ENCODE measurements at places on chromosomes 2 and 18. TPM values are rescaled to one million over a fixed set of nuclear protein-coding genes. Genes with fewer than 3 reads are reported as not detected.

- no peak for DNase-seq
Observed at GRCh38 chr2:241926541-241927311, 57.2 kb downstream of the RTP5 start.

FAM237A gene
- not detected for total RNA-seq

- DNase-seq, result no peak
Observed at GRCh38 chr18:9017905-9018227, 84.6 kb upstream of the NDUFV2 start.

GRCh38 chr2:64922482-64923384 is 66.5 kb upstream of the SLC1A4 start:
- no peak for DNase-seq

- DNase-seq, result no peak
Observed at GRCh38 chr2:20562540-20563225, 88.2 kb downstream of the HS1BP3 start.

DNA sequence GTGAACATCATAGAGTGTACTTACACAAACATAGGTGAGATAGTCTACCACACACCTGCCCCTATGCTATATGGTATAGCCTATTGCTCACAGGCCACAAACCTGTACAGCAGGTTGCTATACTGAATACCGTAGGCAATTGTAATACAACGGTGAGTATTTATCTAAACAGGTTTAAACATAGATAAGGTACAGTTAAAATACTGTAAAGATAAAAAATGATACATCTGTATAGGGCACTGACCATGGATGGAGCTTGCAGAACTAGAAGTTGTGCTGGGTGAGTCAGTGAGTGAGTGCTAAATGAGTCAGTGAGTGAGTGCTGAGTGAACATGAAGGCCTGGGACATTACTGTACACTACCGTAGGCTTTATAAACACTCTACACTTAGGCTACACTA is 267.0 kb upstream of the HS6ST1 start:
- no peak for DNase-seq

DNA sequence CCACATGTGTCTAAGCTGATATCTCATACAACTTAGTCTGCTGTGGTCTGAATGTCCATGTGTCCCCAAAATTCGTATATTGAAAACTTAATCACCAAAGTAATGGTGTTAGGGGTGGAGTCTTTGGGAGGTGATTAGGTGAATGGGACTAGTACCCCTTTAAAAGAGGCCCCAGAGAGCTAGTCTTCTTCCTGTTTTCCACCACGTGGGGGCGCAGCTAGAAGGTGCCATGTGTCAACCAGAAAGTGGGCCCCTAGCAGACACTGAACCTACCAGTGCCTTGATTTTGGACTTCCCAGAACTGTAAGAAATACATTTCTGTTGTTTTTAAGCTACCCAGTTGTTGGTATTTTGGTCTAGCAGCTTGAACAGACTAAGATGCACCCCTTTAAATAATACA is 86.6 kb downstream of the ASB1 start:
- peak; percentile 21 for DNase-seq

DNA sequence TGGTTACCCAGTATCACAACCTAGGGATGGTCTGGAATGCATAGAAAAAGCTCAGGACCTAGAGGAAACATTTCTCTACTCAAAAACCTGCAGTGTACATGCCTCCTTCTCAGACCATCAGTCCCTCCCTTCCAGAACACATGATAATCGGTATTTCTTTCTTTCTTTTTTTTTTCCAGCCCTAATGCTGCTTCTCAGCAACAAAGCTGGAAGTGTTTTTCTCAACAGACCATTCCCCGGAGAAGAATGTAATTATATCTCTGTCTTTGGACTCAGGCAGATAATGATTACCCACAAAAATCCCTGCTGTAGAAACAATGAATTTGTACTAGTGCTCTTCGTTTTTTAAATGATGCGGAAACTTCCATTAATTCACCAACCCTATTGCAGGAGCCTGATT is 44.1 kb upstream of the NDUFV2 start:
- DNase-seq, result no peak

POLR1A gene
- 39.1 TPM for total RNA-seq

- no peak for DNase-seq
Observed at GRCh38 chr2:178328037-178328436, 122.9 kb downstream of the PRKRA start.

GDF7 gene
- 0.54 TPM for total RNA-seq

GRCh38 chr2:231502596-231502995 is 27.6 kb downstream of the NMUR1 start:
- DNase-seq, result no peak

DNA sequence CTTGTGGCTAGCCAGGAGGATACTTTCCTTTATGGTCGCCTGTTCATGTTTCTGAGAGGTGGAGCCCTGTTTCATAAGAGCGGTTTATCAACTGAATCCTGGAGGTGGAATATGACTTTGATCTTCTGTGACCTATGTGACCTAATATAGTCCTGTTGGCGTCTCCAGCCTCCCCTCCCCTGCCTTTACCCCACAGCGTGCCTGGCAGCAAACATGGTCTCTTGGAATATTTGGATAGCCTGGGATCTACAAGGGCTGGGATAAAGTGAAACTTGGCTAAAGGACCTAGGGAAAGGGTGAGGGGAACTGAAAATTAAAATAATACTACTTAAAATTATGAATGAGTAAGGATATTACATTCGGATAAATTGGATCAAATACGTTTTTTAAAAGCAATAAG is 246.0 kb downstream of the BABAM2 start:
- DNase-seq, result no peak

GRCh38 chr18:54531402-54532065 is 59.5 kb upstream of the DYNAP start:
- DNase-seq, result no peak

- no peak for DNase-seq
Observed at GRCh38 chr2:204015118-204015843, 78.7 kb downstream of the ICOS start.

DNA sequence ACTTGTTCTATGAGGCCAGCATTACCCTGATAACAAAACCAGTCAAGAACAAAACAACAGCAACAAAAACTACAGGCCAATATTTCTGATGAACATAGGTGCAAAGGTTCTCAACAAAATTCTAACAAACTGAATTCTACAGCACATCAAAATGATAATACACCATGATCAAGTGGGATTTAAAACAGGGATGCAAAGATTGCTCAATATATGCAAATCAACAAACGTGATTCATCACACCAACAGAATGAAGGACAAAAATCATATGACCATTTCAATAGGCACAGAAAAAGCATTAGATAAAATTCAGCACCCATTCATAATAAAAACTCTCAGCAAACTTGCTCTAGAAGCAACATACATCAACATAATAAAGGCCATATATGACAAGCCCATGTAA is 173.6 kb downstream of the CAMKMT start:
- DNase-seq, result no peak

ERMN gene
- 1.6 TPM for total RNA-seq

GRCh38 chr2:147108548-147108947 is 736.3 kb upstream of the ACVR2A start:
- peak; percentile 13 for DNase-seq

GRCh38 chr2:122682356-122682755 is 926.9 kb downstream of the TSN start:
- DNase-seq, result no peak

SULT1C4 gene
- total RNA-seq, result 85.0 TPM

DNA sequence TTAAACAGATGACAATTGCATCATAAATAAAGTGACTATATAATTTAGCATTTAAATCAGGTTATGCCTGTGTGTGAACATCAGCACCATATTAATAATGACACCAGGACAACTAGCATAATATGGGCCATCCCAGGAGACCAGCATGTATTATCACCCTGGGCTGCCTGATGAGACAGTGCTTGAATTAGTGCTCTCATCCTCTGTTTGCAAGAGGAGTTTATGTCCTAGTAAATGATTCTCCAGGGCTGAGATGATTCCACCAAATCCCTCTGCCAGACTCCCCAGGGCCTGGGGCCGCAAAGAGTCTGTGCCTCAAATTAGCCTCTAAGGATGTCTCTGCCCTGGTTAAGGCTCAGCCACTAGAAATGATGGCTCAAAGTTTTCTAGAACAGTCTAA is 97.7 kb downstream of the SGPP2 start:
- DNase-seq, result no peak

DNA sequence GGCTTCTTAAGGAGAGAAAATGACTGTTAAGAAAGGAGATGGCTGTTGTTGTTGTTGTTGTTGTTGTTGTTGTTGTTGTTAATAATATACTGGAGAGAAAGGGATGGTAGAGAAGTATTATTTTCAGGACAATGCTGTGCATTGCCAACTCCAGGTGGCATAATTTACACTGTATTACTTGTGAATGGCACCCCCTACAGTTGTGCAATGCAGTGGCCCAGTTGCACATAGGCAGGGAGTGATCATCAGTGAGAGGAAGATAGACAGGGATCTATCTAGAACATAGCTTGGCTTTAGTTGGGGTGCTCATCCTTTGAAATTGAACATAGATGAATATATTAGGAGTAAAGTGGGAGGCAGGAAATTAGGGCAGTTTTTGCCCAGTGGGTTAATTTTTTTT is 47.2 kb upstream of the TMEM163 start:
- no peak for DNase-seq

DNA sequence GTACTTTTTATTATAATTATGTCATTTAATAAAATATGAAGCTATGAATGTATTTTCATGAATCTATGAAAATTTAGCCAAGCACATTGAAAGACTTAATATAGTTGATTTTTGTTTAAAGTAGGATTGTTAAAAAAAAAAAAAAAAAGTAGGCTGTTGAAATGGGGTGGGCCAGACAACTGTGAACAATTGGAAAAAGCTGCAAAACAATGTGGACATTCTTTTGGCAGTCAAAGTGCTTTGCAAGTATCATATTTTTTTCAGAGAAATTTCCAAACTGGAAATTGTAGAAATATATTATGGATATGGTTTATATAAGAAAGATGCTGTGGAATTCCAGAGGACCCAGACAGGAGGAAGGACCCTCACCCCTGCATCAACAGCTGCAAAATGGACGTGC is 82.1 kb downstream of the ETAA1 start:
- peak; percentile 88 for DNase-seq

GRCh38 chr2:63840081-63840784 is 1.5 kb upstream of the UGP2 start:
- DNase-seq, result no peak

DNA sequence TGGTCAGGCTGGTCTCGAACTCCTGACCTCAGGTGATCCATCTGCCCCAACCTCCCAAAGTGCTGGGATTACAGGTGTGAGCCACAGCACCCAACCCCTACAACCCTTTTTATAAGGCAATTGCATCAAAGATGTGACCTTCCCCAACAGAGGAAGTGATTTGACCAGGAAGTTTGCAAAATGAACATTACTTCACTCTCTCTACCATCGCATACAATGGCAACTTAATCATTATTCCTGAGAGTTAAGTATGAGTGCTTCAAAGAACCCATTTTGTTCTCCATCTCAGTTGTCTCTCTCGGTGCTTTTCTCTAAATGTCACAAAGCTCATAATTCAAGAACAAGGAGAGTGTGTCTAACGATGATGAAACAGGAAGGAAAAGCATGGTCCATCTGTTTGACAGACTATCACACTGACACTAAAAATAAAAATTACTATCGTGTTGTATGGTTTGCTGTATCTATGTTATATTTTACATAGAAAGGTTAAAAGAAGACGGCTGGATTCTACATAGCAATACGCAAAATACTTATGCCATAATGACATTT is 18.1 kb upstream of the CREG2 start:
- DNase-seq, result no peak
